ENCODE measurements at places on chromosomes 1 and 21.

DNA sequence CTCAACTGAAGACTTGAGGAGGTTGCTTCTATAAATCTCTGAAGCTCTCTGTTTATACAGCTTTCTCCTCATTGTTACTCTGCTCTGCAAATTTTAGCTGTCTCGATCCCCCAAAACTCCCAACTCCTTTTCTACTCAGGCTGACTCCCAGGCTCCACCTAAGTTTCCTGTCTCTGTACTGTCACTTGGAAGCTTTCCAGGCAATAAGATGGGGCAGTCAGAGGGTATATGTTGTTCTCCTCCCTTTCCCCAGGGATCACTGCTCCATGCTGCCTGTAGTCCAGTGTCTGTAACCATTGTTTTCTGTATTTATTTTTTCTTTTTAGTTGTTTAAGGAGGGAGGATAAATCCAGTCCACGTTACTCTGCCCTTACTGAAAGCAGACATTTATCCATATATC, 13.4 kb downstream of the TSNAX start:
- no peak for DNase-seq

DNA sequence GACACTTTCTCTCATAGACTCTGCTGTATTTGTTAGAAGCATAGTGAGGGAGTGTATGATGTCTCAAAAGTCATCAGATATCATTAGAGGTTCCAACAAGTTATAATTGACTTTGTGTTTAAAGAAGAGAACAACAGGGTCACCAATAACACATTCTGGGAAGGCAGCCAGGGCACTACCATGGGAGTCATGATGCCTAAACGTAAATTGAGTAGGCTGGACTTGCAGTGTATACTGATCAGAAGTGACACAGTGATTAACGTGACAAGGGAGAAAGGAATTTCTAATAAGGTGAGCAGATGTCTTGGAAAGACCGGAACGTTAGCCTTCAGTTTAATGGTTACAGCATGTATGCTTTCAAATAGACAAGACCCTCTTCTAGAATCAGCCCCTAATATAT, 973.2 kb downstream of the NCAM2 start:
- DNase-seq = peak; percentile 44

GRCh38 chr1:74199504-74199903, 1.5 kb downstream of the FPGT start:
- no peak for DNase-seq

GRCh38 chr21:35390013-35390776, 341.1 kb upstream of the RUNX1 start:
- DNase-seq = peak; percentile 25

GRCh38 chr1:66728021-66728420, 24.2 kb upstream of the DYNLT5 start:
- DNase-seq = peak; percentile 44

GRCh38 chr21:41929248-41929647, 24.6 kb downstream of the C2CD2 start:
- no peak for DNase-seq

DNA sequence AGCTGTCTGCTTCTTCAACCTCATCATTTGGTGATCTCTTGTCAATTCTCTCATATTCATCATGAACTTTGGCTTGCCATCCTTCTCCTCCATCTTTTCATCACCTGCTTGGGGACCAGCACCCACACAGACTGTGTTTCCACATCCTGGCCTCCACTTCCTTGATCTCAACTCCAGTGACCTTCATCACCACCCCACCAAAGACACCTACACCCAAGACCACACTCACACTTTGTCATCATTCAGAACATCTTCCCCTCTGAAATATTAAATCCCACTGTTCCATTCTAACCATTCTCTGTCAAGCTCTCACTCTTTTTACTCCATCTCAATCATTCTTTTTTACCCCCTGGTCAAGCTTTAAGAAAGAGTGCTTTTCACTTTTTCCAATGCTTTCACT, 115.5 kb upstream of the VAV3 start:
- DNase-seq = no peak

- DNase-seq = no peak
Measured at GRCh38 chr1:207355060-207355459, 33.6 kb downstream of the CD55 start.

DNA sequence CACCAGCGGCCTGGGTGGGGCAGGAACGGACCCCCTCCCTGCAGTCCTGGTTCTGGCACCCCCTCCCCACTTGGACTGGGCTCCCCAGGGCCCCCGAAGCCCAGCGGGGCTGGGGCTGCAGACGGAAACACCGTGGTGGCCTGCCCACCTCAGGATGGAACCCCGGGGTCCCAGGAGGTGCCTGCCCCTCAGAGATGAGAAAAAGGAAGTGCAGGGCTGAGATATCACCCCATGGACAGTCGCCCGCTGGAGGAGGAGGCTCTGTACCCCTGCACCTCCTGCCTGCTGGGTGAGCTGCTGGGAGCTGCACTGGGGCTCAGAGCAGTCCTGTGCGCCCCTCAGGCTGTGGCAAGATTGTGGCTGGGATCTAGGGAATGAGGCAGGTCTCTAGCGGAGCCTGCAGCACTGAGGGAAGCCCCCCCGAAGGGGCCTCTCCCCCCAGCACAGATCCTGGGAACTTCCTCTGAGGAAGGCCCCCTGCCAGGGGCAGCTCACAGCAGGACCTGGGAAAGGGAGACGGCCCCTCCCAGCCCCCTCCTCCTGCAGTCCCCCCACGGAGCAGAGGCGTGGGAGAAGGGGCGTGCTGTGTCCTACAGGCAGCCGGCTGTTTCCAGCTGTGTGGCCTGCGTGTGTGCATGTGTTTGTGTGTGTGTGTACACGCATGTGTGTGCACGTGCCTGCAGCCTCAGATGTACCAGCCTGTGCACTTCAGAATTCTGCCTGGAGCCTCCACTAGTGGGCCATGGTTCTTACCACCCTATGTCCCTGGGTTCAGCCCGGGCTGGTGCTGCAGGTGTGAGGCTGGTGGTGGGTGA, 6.9 kb downstream of the AGRN start:
- DNase-seq = no peak

- DNase-seq = no peak
Measured at GRCh38 chr1:12678820-12679219, 34.9 kb downstream of the AADACL4 start.

- no peak for DNase-seq
Measured at GRCh38 chr21:42344631-42345030, 6.2 kb downstream of the TFF2 start.

DNA sequence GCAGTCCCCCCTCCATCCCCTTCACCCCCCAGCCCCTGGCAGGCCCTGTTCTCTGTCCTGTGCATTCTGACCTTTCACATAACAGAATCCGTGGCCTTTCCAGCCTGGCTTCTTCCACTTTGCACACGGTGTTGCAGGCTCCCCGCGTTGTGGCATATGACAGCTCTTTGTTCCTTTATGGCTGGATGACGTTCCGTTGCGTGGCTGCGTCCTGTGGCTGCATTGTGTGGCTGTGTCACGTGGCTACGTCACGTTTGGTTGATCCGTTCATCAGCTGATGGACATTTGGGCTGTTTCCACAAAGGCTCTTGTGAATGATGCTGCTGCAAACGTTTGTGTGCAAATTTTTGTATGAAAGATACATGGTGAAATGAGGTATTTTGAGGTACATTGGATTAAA, 53.3 kb downstream of the PDE9A start:
- DNase-seq = no peak

DNA sequence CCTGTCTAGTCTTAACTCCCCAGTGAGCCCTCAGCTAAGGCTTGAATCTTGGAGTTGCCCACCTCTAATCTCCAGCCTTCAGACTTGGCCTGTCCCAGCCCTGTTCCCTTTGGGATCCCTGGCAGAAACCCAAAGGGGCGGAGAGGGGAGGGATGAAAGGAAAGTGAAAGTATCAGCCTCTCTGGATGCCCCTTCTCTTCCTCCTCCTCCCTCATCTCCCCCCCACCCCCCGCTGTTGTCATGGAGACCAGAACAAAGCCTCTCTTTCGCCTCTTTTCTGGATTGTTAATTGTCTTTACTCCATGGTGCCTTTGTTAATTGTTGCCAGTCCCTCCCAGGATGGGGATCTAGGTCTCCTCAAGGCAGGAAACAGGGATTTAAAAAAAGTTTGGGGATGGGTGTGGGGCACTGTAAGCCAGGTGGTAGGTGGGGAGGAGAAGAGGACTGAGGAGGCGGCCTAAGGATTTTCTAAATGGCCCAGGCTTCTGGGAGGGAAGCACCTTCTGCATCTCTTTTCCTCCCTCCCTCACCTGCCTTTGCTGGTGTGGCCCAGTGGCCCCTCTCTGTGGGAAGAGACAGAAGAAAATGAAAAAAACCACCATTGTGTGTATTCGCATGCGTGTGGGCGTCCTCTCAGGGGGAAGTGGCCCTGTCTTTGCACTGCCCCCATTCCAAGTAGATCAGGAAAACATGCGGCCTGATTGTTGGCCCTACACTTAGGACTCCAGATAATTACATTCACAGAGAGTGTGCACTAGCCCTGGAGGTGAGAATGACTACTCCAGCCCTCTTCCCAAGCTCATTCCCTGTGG, 7.5 kb upstream of the SOX13 start:
- peak; percentile 62 for DNase-seq

GRCh38 chr1:176136891-176137290, 70.2 kb downstream of the COP1 start:
- DNase-seq = no peak

DNA sequence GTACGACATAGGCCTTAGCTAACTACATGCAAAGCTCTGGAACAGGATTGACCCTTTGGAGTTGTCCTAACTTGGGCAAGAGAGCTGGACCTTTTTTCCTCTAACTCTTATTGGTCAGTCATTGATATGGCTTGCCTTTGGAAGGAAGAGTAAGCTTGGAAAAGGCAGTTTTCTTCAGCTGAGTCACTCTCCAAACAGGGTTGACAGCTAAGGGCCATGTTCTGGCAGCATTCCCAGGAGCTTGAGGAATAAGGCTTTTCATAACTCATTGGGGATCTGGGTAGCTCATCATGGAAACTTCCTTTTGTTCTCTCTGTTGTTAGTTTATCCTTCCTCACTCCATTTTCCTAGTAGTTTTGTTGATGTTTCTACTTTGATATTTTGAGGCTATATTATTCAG, 14.5 kb upstream of the ERRFI1 start:
- DNase-seq = peak; percentile 98

DNA sequence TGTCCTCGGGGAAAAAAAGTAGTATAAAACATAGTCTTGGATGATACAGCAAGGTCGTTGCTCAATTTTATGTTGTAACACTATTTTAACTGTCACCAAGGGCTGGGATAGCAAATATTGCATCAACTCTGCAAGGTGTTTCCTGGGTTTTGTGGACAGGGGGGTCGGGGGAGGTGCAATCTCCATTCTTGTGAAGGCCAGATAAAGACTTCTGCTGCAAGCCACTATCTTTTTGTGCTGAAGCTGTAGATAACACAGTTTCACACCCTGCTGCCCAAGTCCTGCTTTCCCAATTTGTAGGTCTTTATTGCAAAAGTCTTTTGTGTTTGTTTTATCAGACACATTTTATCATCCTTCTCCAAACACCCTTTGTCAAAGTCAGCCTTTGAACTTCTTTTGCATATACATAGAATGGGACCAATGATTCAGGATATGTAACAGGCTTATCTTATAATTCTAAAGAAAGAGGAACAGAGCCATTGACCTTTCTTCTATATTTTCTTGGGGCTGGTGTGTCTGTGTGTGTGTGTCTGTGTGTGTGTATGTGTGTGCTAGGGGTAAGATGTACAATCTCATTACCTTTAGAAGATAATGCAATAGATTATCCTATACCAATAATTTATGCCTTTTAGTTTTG, 140.6 kb downstream of the RUNX1 start:
- no peak for DNase-seq

DNA sequence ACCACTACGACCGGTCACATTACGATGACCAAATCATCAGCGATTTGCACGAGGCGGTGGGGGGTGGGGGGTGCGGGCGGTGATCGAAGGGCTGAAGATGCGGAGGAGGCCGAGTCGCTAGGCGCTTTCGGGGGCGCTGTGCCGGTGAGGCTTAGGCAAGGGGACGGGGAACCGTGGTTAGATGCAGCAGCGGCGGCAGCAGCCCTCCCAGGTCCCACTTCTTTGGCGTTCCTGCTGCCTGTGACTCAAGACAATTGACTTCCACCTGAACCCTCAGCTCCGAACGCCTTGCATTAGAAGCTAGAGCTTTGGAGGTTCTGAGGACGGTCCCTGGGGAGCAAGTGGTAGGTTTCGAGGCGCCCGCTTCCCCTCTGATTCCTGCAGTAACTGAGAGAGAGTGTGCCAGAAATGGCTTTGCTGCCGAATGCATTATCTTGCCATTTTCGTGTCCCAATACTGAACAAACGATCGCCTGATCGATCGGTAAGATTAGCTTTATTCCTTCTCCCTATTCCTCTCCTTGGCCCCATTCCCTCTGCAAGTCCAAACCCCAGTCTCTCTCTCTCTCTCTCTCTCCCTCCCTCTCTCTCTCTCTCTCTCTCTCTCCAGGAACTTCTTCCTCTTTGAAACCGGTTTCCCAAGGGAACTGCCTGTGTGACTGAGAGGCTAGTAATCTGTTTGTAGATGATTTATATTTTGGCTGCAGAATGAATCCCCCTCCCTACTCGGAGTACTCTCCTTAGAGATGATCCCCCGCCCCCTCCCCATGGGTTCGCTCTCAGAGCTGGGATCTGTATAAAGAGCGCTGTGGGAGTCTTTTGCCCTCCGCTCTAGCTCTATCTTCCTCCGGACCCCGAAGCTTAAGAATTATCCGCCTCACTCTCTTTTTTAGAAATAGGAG, 735 bp upstream of the BRINP3 start:
- peak; percentile 29 for DNase-seq

DNA sequence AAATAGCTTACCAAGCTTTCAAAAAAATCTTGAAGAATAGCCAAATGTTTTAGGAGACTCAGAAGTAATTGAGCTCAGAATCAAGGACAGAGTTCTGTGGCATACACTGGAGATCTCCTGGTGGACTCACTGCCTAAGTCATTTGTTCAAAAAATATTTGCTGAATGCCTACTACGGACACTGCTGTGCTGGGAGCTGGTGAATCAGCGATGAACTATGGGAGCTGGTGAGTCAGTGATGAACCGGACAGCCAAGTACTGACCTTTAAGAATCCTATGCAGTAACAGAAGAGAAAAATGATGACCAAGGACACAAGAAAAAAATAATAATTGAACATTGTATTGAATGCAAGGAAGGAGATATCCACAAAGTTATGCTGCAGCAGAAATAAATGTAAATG, 717.9 kb upstream of the CXADR start:
- peak; percentile 97 for DNase-seq

GRCh38 chr21:41251961-41252642, 64.5 kb upstream of the FAM3B start:
- peak; percentile 55 for DNase-seq

DNA sequence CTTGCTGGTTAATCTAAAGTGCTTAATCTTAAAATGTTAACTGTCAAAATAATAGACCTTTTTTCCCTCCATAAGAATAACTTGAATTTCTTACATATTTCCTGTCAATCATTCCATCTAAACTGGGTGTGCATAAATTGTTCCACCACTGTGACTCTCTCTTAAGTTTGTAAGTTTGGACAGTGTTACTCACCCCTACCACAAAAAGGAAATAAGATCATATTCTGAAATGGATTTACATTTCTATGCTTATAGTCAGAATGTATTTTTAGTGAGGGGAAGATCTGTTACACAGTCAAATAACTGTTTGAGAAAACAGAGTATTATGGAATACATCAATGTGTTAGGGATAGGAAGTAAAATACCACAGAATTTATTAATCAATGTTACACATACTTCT, 109.6 kb upstream of the DPYD start:
- DNase-seq = peak; percentile 73

GRCh38 chr1:208036918-208037766, 126.2 kb upstream of the CD34 start:
- no peak for DNase-seq

GRCh38 chr1:178220094-178220493, 126.2 kb downstream of the RASAL2 start:
- peak; percentile 37 for DNase-seq

GRCh38 chr1:160284220-160284781, 632 bp downstream of the PEX19 start:
- DNase-seq = peak; percentile 73

Measured in EL (cell line).